ENCODE measurements at places on chromosomes 5 and 9.

- no peak for DNase-seq
These were observed 25.1 kb downstream of the COL15A1 start for GRCh38 chr9:98968601-98969337.

- DNase-seq: no peak
These were observed 170.4 kb downstream of the ARRDC3 start for GRCh38 chr5:91212714-91213092.

GRCh38 chr9:13929013-13929412 is 384.9 kb downstream of the NFIB start:
- DNase-seq: no peak

DNA sequence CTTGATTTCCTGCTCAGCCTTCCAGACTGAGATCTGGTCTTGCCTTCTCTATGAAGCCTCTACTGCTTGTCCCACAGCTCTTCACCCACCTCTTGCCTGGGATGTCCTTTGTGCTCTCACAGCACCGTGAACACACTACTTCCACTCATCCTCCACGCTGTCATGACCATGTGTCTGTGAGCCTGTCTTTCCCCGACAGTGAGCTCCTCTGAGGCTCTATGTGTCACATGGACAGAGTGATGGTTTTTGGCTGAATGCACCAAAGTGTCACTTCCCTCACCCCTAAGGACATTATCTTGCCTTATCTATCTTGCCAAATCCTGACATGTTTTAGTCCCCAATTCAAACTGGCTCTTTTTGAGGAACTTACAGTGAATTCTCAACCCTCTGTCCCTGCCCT is 11.3 kb downstream of the PHYKPL start:
- DNase-seq: no peak

DNA sequence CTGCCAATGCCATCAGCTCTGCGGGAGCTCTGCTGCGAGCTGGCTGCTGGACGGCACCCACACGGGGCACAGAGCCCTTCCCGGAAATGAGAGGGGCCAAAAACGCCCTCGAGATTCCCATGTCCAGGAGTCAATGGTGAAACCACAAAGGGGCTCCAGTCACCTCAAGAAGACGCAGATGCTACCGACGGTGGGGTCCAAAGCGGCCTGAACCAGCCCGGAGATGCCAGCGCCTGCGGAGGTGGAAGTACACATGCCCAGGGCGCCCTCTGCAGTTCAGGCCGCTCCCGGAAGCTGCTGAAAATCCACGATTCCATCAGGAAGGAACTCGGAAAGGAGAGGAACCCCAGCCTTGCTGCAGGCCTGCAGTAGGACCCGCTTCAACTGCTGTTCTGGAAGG is 82.4 kb upstream of the SELENOP start:
- DNase-seq: no peak

DNA sequence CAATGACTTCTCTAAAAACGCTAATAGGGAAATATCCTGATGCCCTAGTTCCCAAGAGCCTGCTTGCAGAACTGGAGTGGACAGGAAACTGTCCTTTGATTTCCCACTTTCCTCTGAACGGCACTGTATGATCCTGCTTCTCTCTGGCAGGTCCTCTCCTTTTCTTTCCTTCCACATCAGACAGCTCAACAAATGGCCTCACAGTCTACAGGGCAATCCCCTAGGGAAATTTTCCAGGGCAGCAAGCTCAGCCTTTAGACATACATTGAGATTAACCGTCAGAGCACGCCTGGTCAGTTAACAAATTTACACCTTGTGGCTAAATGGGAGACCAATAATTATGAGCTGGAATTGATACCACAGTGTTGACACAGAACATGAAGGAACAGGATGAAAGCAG is 164.9 kb downstream of the SLC24A2 start:
- no peak for DNase-seq

DNA sequence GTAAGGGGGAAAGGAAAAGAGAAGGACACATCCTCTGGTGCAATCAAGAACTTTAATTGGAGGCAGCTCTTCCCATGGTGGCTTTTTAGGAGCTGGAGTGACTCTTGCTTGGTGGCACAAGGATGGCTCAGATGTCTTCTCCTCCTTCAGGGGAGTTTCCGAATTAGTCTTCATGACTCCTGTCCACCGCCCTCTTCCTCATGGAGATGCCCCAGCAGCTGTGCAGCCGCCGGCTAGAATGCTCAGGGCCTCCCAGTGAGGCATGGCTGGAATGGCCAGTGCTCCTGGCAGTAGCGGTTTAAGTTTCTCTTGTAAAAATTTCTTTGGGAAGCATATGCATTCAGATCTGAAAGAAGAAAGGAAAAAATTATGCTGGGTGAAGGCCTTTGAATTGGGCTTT is 8.8 kb upstream of the TEX53 start:
- DNase-seq: no peak

- no peak for DNase-seq
These were observed 74.8 kb downstream of the GHR start for GRCh38 chr5:42498000-42498399.

DNA sequence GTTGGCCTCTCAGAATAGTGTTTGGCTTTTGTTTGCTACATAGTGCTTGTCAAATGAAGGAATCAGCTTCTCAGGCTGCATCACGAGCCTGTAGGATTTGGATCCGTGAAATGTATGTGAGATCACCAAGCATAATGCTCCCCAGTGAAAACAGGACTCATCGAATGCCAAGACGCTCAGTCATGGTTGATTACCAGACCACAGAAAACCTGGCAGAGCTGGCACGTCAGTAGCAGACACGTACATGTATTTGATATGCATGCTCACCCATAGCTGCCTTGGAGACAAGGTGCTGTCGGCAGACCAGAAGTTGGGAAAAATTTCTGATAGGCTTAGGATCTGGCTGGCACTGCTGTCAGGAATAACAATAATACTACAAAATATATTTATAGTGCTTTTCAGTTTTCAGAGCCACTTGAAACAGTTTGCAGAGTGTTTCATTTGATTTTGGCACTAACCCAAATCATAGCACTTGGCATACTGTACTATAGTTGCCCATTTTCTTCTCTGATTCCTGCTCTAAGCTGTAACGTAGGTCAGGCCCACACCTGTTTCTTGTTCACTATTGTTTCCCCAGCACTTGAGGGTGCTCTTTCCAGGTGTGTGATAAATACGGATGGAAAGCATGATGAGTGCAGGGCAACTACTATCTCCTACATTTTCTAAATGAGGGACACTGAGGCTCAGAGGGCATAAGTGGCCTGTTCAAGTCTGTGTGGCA is 226.1 kb downstream of the NR3C1 start:
- DNase-seq: no peak

DNA sequence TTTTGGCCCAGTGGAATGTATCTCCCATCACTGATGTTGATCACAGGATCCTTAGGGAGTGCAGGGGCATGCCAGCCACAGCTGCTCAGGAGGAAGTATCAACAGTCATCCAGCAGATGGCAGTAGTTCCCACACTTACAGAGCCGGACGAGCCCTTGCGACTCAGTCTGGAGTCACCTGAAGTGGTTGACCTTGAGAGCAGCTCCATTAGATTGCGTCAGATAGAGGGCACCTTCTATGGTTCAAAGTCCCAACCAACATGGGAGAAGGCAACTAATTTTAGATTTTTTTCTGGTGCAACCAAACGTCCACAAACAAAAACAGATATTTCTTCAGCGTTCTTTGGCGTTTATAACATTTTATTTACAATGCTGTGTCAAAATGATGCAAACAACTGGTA is 124.5 kb downstream of the EGFLAM start:
- DNase-seq: no peak

DNA sequence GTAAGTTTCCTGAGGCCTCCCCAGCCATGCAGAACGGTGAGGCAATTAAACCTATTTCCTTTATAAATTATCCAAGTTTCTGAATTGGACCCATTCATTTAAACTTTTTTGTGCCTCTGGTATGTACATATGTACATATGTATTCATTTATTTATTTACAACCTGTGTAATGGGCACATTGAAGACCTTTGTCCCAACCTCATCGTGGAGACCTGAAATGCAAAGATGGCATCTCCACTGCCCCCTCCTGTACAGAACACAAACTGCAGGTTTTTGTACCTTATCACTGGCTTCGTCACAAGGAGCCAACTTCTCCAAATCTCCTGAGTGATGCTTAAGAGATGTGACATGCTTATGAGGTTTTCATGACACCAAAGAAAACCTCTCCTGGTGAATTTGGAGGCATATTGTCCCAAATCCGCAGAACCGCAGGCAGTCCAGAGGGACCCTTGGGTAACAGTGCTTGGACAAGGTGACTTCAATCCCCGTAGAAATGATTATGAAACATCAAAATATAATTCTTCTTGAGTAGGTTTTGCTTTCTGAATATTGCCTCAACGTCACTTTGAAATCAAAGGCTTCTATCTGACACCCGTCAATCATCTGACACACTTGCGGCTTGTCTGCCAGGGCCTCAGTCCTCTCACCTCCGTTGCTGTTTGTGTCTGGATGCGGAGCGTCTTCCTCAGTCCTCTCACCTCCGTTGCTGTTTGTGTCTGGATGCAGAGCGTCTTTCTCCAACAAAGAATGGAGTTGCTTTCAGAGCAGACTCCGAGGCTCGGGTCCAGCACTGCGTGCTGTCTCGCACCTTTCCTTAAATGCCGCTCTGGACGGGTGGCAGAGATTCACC is 135.0 kb upstream of the IRX4 start:
- DNase-seq: no peak

GRCh38 chr5:132840896-132841295 is 10.4 kb upstream of the SHROOM1 start:
- no peak for DNase-seq

DNA sequence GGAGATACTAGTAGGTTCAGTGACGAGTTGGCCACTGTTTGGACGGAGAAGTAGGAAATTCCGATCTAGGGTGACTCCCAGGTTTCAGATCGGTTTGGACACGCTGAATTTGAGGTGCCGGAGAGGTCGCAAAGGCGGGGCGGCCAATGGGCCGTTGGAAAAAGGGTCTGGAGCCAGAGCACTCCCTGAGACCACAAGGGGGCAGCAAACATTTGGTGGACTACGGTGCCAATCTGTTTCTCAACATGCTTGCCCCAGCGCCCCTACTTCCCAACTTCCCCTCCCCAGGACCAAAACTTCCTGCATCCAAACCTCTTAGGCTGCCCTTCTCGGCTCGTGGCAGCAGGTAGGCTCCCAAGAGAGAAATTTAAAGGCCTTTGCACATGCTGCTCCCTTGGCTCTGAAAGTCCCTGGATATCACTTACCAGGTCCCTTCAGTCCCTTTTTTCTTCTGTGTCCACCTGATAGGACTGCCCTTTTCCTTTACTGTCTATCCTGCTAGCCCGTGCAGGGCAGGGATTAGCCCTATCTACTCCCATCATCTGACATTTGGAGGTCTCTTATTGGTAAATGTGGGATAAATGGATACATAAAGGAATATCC is 992 bp upstream of the RPP25L start:
- DNase-seq: peak; percentile 43

DNA sequence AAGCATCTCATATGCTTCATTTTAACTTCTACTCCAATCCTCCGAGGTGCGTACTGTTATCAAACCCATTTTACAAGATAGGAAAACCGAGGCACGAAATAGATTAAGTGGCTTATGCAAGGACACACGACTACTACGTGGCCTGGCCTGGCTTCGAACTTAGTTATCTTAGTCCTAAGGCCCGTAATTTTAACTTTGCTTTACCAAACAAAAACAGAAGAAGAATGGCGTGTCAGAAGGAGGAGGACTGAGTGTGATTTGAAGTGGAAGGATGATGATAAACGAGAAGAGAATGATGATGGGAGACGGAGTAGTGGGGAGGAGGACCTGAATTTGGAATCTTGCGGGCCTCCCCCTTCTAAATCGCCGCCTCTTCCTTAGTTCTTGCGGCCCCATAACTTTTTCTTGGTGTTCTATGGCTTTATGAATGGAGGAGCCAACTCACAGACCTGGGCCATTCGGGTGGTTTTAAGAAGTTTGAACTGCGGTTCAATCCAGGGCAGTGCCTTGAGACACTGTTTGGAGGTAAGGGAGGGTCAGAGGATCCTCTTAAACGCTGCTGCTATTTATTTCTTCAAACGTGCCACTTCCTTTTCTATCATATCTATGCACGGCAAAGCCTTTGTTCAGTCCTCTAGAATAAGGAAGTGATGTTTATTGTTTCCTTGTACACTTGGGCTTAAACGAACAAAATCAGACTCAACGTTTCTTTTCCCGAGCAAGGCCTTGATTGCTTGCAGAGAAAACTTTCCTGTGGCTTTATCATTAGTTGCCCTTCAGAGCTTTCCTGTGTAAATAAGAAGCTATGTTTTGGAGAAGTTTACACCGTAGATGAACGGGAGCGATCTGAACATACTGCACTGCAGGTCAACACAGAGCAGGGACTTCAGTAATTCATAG is 795 bp downstream of the CNOT8 start:
- DNase-seq: no peak

DNA sequence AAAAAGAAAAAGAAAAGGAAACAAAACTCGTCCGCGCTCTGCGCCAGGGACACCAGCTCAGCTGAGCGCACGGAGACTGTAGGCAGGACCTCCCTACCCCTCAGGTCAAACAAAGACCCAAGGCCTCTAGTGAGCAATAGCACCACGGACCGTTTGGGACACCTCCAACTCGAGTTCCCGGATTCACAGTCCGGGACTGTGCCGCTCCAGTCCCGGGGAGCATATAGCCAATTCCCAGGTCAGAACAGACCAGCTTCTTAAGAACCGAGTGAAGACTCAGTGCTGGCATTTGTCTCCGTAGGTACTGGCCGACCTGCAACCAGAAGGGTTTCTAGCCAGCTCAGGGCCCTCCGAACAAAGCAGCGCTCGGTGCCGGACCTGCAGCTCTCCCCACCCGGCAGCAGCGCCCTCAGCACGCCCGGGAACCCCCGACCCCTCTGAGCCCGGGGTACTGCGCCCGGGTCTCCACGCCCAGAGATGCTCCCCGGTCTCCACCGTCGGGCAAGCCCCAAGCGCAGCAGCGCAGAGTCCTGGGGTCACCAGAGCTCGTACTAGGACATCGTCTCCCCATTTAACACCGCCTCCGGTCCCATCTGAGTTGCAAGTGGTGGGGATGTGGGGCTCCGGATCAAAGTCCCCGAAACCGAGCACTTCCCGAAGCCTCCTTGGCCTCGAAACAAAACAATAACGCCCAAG is 591 bp downstream of the ABCA1 start:
- DNase-seq: peak; percentile 3

- DNase-seq: no peak
These were observed 77.6 kb upstream of the SAP30L start for GRCh38 chr5:154368041-154368800.

- no peak for DNase-seq
These were observed 144.6 kb downstream of the MELK start for GRCh38 chr9:36717276-36717675.

DNA sequence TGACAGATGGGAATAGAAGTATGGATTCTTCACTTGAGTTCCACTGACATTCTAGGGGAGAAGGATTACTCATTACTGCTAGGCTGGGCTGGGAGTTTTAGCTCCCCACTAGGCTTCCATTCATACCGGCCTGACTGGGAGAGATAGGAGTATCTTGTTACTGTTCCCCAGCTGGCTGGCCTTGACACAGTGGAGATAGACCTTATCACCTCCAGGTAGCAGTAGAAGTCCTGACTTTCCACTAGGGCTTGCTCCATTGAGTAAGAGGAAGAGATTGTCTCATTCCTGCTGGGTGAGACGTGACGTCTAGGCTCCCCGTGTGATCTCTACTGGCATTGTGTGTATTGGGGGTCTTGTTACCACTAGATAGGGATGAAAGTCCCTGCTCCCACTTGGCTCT is 156.4 kb downstream of the CACNA1B start:
- no peak for DNase-seq

- no peak for DNase-seq
These were observed 116.0 kb upstream of the SMIM23 start for GRCh38 chr5:171669571-171669970.

- no peak for DNase-seq
These were observed 459.2 kb downstream of the ARHGEF28 start for GRCh38 chr5:74085186-74085585.

All from stimulated activated CD4-positive, alpha-beta T cell treated with anti-CD3 and anti-CD28 coated beads, Interleukin-15, amount 100 ng/mL, for 1 hour (primary cell).